ENCODE measurements at places on chromosomes 6 and 20.

DNA sequence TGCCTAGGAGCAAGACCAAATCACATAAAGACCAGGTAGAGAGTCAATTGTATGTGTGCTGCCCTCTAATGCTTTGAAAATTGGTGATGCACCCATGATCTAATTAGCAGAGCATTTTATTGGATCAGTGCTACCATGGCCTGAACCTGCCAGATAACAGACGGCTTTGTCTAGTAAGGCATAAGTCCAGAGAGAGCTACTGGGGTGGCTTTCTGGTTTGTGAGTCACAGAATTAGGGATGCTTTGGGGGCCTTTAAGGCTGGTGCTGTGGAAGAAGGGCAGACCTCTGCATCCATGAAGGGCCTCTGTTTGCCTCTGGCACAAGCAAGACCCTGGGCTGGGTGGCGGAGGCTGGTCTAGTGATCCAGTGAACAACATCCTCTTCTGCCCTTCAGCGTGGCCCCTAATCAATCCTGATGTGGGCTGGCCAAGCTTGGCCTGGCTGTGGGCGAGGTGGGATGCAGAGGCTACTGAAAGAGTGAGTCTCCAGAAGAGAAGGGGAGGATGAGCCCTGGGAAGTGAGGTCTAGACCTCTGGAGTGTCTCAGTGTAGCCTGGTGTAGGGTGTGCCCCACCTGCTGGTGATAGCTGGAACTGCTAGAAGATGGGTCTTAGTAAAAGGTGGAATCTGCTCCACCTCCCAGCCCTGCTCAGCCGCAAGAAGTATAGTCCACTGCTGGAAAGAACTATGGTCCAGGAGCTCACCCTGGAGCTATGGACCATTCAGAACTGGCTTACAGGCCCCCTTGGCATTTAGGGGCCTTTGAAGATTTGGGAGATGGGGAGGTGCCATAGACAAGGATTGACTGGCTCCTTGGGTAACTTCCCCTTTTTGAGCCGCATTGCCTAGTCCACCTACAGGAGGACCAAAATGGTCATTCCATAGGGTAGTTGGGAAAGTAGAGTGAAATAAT is 36.7 kb upstream of the AAR2 start:
- peak; percentile 89 for DNase-seq

GRCh38 chr20:19594896-19595295 is 163.2 kb upstream of the RIN2 start:
- no peak for DNase-seq

DNA sequence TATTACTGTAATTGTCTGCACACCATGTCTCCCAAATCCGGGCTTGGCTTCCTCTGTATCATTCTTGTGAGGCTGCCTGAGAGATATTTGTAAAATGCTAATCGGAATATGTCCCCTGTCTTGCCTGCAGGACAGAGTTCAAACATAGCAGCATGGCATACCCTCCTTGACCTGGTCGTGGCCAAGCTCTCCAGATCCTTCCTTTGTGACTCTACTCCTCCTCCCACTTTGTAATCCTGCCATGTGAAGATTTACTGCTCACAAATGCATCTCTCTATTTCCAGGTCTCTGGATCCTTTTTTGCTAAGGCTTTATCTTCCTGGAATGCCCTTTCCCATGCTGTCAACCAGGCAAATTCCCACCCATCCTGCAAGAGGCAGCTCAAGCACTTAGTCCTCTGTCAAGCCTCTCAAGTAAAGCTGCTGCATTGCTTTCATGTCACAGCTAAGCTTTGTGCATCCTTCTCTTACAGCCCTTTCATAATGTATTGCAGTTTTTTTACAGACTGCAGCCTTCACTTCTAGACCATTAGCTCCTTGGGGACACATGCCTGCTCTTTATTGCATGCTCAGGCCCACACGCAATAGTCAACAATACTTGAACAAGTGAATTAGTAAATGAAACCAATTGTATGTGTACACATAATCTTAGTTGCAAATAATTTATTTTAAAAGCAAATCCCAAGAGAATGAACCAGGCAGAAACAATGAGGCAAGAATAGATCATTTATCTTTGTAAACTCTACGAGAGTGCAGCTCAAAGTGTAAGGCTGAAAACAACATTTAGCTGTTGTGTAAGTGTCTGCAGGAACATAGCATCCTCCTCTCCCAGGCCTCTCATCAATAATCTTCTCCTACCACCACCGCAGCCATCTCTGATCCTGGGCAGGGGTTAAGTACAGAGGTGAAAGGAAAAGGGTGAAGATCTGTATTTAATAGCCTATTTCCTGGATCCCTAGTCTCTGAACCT is 45.8 kb downstream of the HIVEP2 start:
- no peak for DNase-seq

DNA sequence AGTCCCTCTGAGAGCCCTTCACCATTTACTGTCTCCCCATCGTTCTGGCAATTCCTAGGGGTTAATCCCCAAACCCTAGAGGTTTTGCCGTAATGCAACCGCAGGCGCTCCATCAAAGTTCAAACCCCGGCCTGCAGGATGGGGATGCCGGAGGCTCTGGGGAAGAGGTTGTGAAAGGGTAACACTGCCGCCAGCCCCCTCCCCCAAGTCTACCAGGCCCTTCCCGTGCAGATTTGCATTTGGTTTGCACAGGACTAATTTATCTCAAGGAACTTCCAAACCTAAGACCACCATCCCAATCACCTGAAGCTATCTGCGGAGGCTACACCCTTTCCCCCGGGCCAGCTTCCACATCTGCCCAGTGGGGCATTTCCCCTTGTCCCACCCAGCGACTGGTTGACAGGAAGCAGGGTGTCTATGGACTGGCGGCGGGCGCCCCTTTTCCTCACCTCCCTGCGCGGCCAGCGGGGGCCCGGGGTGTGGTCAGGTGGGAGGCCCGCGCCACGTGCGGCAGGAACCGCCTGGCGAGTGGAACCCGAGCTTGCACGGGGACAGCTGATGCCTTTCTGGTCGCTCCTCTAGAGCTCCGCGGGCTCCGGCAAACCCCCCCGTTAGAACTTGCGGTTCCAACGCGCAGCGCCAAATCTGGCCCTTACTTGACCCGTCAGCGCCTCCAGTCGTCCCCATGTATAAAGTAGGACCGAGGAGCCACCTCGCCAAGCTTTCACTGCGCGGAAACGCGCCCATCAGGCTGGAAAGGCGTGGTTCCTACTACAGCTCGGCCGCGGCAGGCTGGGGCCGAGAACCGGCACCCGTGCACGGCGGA is 9.4 kb upstream of the SLC4A11 start:
- peak; percentile 63 for DNase-seq

- DNase-seq = peak; percentile 32
Observed at GRCh38 chr20:34708621-34709043, 4.5 kb downstream of the TP53INP2 start.

DNA sequence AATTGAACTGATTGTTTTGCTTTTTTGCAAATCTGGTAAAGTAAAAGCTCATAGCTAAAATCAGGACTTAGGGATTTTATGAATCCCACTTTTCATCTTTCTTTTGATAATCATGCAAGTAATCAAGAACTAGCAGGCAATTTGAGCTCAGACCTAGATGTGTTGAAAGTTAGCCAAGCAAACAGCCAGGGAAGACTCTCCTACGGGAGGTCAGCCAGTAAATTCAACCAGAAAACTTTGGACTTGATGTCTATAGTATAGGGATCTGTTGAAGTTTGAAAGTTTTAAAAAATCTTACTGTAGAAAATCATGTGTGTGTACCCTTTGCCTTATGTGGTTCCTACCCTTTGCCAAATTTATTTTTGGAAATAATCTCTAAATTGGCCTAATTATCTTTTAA is 95.0 kb upstream of the TPD52L1 start:
- no peak for DNase-seq

DNA sequence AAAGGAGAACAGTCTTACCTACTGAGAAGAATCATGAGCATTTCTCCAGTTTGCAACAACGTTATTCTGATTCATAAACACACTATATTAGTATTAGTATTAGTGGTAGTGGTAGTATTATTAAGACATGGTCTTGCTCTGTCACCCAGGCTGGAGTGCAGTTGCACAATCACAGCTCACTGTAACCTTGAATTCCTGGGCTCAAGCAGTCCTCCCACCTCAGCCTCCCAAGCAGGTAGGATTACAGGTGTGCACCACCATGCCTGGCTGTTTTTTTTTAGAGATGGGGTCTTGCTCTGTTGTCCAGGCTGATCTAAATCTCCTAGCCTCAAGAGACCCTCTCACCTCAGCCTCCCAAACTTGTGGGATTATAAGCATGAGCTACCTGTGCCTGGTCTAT is 363.5 kb downstream of the SAMD5 start:
- DNase-seq = no peak

DNA sequence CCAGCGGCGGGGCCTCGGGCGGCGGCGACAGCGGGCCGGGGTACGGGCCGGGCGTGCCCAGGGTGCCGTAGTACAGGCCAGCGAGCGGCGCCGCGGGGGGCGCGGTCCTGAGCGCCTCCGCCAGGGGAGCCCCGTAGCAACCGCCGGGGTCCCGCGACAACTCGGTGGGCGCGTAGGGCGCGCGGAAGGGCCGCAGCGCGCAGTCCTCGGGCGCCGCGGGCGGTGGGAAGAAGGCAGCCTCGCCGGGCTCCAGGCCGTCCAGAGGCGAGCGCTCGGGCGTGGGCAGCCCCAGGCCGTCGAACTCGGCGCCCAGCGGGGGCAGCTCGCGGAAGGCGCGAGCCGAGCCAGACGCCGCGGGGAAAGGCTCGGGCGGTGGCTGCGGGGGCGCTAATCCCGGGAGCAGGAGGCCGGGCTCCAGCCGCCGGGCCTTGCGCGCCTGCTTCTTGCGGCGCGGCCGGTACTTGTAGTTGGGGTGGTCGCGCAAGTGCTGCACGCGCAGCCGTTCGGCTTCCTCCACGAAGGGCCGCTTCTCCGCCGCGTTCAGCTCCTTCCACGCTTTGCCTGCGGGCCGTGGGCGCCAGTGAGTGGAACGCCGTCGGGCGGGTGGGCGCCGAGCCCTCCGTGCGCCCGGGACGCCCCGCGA is 916 bp downstream of the SOX18 start:
- DNase-seq = no peak

- peak; percentile 27 for DNase-seq
Observed at GRCh38 chr6:4805553-4806336, 29.5 kb downstream of the CDYL start.

DNA sequence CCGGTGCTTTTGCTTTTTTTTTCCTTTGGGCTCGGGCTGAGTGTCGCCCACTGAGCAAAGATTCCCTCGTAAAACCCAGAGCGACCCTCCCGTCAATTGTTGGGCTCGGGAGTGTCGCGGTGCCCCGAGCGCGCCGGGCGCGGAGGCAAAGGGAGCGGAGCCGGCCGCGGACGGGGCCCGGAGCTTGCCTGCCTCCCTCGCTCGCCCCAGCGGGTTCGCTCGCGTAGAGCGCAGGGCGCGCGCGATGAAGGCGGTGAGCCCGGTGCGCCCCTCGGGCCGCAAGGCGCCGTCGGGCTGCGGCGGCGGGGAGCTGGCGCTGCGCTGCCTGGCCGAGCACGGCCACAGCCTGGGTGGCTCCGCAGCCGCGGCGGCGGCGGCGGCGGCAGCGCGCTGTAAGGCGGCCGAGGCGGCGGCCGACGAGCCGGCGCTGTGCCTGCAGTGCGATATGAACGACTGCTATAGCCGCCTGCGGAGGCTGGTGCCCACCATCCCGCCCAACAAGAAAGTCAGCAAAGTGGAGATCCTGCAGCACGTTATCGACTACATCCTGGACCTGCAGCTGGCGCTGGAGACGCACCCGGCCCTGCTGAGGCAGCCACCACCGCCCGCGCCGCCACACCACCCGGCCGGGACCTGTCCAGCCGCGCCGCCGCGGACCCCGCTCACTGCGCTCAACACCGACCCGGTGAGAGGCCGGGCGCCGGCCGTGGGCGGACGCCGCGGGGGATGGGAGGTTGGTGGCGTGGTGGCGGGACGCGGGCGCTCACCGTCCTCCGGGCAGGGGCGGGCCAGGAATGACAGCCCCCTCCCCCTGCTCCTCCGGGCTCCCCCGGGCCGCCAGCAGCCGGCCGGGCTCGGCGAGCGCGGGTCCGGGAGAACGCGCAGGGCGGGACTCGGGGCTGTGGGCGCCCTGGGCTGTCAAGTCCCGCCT is 606 bp downstream of the ID4 start:
- DNase-seq = no peak
